GM23248 (cell line): ENCODE measurements at places on chromosomes 11 and 22.
A peak's percentile ranks its signal among the peaks of the same experiment; 100 is the strongest.

DNA sequence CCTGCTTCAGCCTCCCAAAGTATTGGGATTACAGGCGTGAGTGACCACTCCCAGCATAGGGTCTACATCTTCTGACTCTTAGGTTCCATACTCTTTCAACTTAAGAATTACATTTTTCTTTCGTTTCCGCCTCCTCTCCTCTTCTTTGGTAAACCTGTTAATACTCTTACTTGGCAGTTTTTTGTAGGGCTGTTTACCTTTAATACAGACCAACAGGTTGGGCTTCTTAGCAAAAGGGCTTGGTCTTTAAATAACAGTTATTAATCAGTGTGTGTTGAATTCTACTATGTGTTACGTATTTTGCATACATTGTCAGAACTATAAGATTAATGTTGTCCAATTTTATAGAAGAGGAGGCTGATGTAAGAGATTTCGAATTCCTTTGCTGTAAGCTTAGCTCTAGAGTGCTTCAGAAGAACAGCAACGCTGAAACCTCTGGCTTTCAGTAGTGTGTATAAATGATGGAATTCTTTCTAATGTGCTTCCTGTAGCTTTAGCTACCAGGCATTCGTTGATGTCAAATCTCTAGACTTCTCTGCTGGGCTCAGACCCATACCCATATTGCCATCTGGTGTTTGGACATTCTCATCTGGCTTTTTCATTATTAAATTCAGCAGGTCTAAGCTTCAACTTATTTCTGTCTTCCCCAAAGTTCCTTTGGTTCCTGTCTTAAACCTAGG lies 3.1 kb downstream of the FDX1 start:
- DNase-seq: no peak

- DNase-seq: no peak
These were observed 57.2 kb downstream of the PPFIA1 start for GRCh38 chr11:70327717-70328116.

DNA sequence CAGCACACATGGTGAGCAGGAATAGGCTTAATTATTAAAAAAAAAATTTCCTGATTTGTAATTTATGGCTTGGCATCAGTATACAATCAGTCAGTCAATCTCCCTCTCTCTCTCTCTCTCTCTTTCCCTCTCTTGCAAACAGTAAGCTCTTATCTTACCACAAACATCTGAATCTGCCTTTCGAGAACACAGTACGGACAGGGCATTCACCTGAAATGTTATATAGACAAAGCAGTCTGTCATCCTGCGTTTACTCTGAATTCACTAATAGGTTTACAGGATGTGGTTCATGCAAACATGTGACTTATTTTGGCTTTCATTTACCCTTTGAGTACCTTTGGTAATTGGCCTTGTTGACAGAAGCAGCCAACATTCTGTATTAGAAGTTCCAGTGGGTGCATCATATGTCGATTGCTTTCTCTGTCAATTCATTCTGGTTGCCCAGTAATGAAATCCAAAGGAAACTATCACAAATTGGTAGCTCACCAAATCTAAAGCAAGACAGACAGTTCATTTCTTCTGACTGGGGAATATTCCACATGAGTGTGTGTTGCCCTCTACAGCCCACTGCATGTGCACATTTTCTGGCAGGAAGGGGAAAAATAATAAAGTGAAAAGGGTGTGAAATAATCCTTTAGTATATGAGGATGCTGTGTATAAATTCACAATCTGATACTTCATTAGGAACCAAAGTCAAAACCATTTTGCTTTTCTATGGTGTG lies 1058.2 kb downstream of the LRRC4C start:
- no peak for DNase-seq

DNA sequence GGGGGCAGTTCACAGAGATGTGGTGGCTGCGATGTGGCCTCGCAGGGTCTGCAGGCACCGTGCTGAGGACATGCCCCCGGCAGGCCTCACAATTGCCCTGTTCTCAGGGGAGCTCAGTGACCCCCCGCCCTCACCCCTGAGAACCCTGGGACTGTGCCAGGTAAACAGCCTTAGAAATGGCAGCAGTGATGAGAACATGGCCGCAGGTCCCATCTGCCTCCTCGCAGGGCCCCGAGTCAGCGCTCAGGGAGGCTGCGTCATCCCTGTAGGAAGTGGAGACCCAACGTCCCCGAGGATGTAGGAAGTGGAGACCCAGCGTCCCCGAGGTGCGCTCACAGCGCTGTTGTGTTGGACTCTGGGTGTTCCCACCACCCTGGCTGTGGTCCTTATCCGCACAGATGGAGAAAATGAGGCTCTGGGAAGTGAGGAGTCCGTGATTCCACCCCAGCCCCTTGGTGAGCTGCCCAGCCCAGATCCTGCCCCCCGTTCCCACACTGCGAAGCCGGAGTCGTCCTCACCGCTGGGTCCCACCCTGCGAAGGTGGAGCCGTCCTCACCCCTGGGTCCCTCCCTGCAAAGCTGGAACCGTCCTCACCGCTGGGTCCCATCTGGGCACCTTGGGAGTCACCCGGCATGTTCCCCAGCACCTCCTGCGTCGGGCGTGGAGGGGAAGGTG lies 1086.8 kb downstream of the BRD1 start:
- DNase-seq: no peak

GRCh38 chr11:108983636-108984420 lies 319.0 kb downstream of the DDX10 start:
- peak; percentile 68 for DNase-seq

GRCh38 chr11:13970986-13971385 lies 8.5 kb downstream of the SPON1 start:
- DNase-seq: peak; percentile 25

GRCh38 chr11:76682684-76683083 lies 12.1 kb upstream of the LRRC32 start:
- no peak for DNase-seq

DNA sequence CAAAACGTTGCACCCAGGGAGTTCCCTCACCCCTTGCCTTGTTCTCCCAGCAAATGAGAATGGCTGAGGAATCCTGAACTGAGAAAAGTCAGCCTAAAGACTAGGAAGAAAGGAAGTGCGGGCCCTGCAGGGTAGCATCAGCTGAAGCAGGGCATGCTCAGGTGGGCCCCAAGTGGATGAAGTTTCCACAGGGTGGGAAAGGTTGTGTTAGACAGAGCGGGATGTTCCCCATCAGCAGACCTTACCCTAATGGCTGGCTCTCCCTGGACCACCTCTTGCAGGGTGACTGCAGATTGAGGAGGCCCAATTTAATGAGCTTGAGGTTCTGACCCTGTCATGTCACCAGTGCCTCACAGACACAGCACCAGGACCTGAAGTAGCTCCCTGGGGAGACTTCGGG lies 81.5 kb upstream of the MYOD1 start:
- no peak for DNase-seq

- DNase-seq: no peak
These were observed 7.1 kb downstream of the RRP8 start for GRCh38 chr11:6596239-6596877.

- DNase-seq: peak; percentile 76
These were observed 17.3 kb downstream of the TSPO start for GRCh38 chr22:43168471-43169309.

DNA sequence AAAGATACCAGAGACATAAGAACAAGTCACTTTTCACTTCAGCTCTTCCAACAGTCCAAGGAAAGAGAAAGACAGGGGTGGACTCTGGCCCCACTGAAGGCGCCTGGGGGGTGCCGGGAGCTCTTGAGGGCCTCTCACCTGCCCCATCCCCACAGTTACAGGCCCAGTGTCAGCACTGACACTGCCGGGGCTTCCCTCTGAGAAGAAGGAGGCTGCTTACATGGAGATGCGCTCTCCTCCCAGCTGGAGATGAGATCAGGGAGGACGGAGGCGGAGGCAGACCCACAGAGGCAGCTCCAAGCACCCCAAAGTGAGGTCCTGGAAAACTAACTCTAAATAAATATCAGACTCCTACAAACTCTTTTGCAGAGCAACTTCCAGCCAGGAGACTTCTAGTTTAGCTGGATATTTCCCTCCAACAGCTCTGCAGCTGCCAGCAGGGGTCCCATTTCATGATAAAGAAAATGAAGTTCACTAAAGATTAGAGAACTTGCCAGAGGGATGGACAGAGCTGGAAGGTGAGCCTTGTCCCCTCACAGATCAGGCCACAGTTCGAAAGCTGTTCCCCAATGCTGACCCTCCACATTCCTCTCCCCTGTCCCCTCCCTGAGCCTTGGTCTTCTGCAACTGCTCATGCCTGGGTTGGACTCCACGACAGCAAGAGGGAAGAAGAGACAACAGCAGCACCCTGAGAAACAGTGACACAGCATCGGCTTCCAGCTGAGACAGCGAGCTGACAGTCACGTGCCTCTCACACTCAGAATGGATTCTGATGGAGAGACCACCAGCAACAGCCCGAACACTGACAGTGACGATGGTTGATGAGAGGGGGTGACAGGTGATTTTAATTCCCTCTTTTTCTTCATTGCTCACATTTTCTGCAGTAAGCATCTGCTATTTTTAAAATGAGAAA lies 5.8 kb downstream of the CARS1 start:
- DNase-seq: no peak
